ENCODE measurements at places on chromosomes 7 and 10.

DNA sequence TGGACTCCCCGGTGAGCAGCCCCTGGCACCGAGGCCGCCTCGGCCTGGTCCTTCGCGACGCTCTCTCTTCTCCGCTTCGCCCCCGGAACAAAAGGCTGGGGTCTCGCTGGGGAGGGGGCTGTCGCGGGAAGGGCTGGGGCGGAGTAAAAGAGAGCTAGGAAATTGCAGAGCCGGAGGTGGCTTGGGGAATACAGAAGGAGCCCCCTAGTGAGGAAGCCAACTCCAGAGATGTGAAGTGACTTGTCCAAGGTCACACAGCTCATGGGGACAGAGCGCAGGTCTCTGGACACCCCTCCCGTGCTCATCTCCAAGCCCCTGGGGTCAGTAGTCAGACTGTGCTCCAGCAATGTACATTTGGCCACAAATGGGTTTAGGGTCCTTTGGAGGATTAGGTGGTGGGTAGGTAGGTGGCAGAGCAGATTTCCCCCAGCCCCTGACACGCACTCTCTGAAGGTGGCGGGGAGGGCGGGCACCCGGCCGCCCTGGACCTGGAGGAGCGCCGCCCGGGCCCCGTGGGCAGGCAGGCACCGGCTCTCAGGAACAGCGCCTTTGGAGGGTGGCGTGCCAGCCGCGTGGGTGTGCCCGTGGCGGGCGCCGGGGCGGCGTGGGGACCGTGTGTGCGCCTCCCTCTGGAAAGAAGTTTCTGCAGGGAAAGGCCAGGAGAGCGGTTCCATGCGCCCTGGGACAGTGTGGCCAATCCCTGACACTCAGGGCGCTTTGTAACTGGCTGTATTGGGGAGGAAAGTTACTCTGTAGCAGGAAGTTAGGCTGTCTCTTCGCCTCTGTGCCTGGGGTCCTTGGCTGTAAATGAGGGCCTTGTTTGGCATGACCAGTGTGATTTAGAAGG lies 910 bp downstream of the WIPF3 start:
- no peak for DNase-seq

DNA sequence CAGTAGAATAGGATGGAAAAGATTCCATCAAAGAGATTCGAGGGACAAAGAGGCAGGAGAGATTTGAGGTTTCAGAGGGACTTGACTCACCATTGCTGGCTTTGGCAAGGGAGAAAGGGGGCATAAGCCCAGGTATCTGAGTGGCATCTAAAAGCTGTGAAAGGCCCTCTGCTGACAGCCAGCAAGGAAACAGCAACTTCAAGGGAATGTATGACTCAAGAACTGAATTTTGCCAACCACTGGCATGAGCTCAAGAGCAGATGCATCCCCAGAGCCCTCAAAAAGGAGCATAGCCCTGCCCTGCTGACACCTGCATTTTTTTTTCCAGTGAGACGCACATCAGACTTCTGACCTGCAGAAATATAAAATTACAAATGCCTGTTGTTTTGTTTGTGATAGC lies 19.6 kb upstream of the ADAM12 start:
- no peak for DNase-seq

GRCh38 chr7:121456015-121456414 lies 59.9 kb upstream of the FAM3C start:
- DNase-seq: no peak

GRCh38 chr10:112917681-112918080 lies 32.4 kb upstream of the TCF7L2 start:
- no peak for DNase-seq

GRCh38 chr7:105800849-105801534 lies 75.4 kb downstream of the ATXN7L1 start:
- DNase-seq: no peak

DNA sequence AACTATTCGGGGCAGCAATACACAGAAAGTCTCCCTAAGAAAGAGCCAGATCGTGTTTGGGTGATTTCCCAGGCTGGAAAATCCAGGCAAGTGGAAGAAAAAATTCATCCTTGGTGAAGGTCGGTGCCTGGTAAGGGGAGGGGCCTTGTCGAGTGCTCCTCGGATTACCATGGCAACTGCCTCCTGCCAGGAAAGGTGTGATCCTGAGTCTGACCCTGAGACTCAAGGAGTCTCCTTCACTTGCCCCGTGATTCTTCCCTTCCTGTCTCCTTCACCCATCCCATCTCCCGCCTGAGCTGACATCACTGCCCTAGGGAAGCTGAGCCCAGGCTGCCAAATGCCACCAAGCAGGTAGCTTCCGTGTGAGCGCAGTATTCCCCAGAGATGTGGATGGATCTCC lies 112.2 kb downstream of the MYL10 start:
- DNase-seq: no peak

Data from GM18507 (cell line).